M059J (cell line): ENCODE measurements at places on chromosomes 7 and 10.

GRCh38 chr10:48332871-48333216 lies 26.4 kb downstream of the MAPK8 start:
- DNase-seq = no peak

GRCh38 chr7:51314726-51315125 lies 1.9 kb downstream of the COBL start:
- no peak for DNase-seq

DNA sequence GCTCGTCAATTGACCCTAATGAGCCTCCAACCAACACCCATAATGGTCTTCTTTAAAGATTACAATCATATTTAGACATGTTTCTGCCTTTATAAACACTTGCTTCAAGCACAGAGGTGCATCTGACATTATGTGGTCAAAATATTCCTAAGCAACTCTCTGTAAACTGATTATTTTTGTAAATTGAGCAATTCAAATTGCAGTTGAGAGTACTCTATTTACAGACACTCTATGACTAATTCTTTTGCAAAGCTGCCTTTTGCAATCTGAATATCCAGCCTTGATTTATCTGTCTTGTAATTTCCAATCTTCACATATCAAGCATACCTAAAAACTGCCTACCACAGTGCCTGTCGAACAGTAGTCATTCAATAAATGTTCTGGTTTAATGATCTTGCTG lies 112.0 kb downstream of the PDE1C start:
- DNase-seq = peak; percentile 83

- no peak for DNase-seq
Measured at GRCh38 chr7:36306722-36307121, 82.9 kb upstream of the ANLN start.

GRCh38 chr7:2452074-2452507 lies 24.1 kb downstream of the GRIFIN start:
- no peak for DNase-seq

DNA sequence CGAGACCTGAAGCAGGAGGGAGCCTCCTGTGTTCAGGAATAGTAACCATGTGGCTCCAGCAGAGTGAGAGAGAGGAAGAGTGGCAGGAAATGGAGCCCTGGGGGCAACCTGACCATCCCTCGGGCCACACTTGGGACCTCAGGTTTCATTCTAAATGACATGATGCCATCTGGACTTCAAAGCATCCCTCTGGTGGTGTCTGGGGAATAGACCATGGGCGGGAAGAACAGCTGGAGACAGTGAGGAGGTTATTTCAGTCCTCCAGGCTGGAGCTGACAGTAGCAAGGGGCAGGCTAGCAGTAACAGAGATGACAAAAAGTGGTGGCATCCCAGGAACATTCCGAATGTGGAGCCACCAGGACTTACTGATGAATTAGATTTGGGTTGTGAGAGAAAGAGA lies 44.8 kb downstream of the AKR1B1 start:
- DNase-seq = no peak

DNA sequence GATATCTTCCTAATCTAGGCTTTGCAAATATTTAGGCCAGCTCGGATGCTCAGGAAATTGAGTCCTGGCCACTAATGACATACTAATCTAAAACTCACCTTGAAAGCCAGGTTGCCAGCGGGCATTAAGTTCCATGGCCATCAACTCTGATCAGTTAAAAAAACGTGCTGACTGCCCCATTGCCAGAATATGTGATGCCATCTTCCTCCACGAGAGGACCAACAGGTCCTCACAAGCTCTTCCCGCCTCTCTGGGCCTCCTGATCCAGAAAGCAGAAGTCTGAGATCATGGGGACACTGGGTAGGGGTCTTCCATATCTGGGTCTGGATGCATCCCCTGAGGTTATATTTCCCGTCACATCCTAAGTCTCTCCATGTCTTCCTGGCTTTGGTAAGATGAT lies 311.3 kb downstream of the TCERG1L start:
- no peak for DNase-seq

DNA sequence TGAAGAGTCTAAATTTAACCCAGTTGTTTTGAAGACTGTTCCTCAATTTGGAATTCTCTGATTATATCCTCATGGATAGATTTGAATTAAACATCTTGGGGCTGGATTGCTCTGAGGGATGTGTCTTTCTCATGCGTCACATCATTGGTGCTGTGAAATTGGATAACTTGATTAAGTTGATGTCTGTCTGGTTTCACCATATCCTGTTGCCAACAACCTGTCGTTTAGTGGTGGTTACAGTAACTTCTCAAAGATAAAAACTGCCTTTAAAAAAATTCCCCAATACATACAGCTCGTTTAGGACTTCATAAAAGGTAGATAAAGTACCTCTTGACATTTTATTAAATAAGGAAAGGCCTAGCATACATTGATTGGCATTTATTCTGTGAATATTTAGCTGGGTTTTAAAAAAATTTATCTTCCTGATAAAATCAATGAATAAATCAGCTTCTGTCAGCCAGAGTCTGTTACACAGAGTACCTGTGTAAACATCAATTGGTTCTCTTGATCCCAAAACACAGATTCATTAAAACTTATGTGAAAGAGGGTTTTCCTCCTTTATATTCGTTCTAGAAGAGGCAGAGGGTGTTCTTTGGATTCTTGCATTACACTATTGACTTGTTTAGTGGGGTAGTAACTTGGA lies 10.5 kb downstream of the CRCP start:
- DNase-seq = no peak
